Osteoblast (primary cell): ENCODE measurements at places on chromosomes 3 and 15. TPM values are rescaled to one million over a fixed set of nuclear protein-coding genes. Genes with fewer than 3 reads are reported as not detected.

- no peak overlapping the region for H3K27ac ChIP-seq
- H3K36me3 ChIP-seq, result no peaks in the 10 kb centered on the region
- H3K4me3 ChIP-seq, result no peak overlapping the region
- H3K27me3 ChIP-seq, result peaks cover 2% of the 10 kb centered on the region
- H3K4me1 ChIP-seq, result no peaks in the 10 kb centered on the region
- peak; percentile 73 for DNase-seq
Observed at GRCh38 chr15:91271565-91272153, 171.6 kb downstream of the SV2B start.

DNA sequence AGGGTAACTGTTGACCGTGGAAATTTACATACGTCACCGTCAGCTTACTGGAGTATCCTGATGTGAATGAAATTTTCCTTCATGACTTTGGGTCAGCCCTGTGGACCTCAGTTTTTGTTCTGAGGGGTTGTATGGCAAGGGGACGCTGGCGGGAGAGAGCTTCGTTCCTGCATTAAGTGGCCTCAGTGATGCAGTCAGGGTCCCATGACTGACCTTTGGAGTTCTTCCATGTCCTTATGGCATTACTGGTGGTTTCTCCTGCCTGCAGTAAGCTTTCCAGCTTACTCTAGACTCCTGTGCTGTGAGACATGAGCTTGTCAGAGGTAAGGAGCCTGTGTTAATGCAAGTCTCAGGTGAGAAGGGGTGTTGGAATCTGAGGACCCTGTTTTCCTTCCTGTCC, 1.8 kb downstream of the CD276 start:
- H3K4me3 ChIP-seq, result peak overlapping the region; percentile 89
- no peaks in the 10 kb centered on the region for H3K27me3 ChIP-seq
- peaks cover 64% of the 10 kb centered on the region for H3K4me1 ChIP-seq

The SCN5A gene
- total RNA-seq, result under 0.01 TPM in 1 of 2 replicates, not detected in the other

The GP5 gene
- 0.29 and 0.36 TPM in 2 replicates for total RNA-seq

The OR5K4 gene
- total RNA-seq, result not detected in 2 replicates

- DNase-seq, result no peak
- no peak overlapping the region for H3K27ac ChIP-seq
- no peaks in the 10 kb centered on the region for H3K4me1 ChIP-seq
Observed at GRCh38 chr3:127324076-127324475, 36.2 kb upstream of the PRR20G start.

The OR5K3 gene
- not detected in 2 replicates for total RNA-seq

DNA sequence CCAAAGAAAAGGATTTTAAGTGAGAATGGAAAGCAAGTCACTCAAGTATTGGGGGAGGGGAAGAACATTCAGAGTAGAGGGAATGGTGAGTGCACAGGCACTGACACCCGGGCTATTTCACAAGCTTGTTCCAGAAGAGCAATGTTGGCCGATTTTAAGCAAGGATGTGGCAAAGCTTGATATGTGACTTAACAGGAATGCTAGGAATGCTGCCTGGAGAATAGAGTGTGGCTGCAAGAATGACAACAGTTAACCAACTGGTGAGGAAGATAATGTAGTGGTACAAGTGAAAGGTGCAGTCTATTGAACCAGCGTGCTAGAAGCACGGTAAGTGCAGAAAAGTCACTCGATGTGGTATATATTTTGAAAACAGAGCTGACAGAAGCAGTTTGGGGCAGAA, 6.2 kb upstream of the CCDC80 start:
- H3K4me1 ChIP-seq, result peaks cover 76% of the 10 kb centered on the region
- no peaks in the 10 kb centered on the region for H3K36me3 ChIP-seq
- peak overlapping the region; percentile 67 for H3K27ac ChIP-seq
- peak; percentile 60 for DNase-seq

- H3K36me3 ChIP-seq, result no peaks in the 10 kb centered on the region
- H3K27ac ChIP-seq, result no peak overlapping the region
- no peak overlapping the region for H3K4me3 ChIP-seq
Observed at GRCh38 chr3:190504354-190505125, 9.3 kb upstream of the IL1RAP start.

The IL16 gene
- total RNA-seq, result 6.5 and 7.1 TPM in 2 replicates

- no peak overlapping the region for H3K4me3 ChIP-seq
- peaks cover under 1% of the 10 kb centered on the region for H3K4me1 ChIP-seq
- H3K27me3 ChIP-seq, result no peaks in the 10 kb centered on the region
- H3K36me3 ChIP-seq, result no peaks in the 10 kb centered on the region
- no peak for DNase-seq
Observed at GRCh38 chr3:179961703-179962078, 75.0 kb downstream of the PEX5L start.

DNA sequence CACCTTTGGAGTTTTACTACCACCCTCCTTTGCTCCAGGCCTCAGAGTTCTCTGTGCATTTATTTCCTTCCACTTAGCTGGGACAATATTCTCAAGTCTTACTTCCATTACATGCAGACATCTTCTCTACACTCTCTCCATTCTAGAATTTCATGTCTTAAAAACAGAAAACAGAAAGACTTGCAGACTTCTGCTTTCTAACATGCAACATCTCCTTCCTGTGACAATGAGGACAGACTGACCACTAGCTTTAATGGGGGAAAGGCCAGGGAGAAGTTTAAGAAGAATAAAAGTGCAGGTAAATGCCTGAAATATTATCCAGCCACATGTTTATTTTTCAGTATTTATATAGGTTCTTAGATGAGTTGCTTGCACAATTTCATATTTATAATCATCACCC, 17.1 kb upstream of the CSTA start:
- DNase-seq, result no peak
- H3K27ac ChIP-seq, result no peak overlapping the region
- H3K36me3 ChIP-seq, result no peaks in the 10 kb centered on the region
- no peaks in the 10 kb centered on the region for H3K4me1 ChIP-seq
- peaks cover 6% of the 10 kb centered on the region for H3K27me3 ChIP-seq

The CIP2A gene
- total RNA-seq, result 6.9 and 8.3 TPM in 2 replicates

The HYAL1 gene
- total RNA-seq, result under 0.01 and 0.59 TPM in 2 replicates

DNA sequence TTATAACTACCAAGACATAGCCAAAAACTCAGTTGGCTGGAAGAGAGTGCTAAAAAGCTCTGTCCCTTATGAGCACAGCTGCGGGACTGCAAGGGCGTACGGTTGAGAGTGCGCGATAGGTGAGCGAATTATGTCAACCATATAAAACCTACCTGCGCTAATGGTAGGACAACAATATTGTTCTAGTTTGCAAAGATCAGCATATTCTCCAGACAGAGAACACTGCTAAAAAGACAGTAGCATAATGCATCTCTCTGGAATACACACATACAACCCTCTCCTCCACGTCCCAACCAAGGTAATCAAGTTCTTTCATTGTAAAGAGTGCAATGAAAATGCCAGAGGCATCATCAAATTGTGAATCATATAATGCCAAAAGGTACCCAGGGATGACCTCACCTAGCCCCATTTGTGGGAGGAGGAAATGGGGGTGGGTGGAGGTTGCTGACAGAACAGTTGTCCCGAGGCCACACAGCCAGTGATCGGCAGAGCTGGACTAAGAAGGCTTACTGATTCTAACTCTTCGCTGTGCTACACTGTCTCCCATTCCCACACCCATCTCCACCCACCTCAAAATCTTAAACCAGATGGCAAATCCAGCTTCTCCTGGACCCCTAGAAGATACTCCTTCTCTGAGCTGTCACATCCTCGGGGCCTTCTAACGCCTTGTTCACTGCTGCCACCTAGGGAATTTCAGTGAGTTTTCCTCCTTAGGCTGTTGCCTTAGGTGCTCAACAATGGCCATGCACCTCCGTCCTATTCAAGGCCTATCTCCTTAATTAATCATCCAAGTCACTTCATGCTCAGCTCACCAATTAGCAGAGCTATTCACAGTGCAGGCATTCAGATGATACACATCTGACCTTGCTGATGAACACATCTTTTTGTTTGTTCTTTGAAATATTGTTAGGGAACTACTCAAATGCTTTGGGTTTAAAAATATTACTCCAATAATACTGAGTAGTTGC, 60.7 kb downstream of the RPL22L1 start:
- H3K27ac ChIP-seq, result peak overlapping the region; percentile 51
- H3K27me3 ChIP-seq, result no peaks in the 10 kb centered on the region
- DNase-seq, result peak; percentile 56
- peaks cover 31% of the 10 kb centered on the region for H3K4me1 ChIP-seq
- H3K4me3 ChIP-seq, result no peak overlapping the region

The ST6GAL1 gene
- 8.0 and 9.1 TPM in 2 replicates for total RNA-seq

- H3K4me1 ChIP-seq, result no peaks in the 10 kb centered on the region
- H3K27ac ChIP-seq, result no peak overlapping the region
- no peak overlapping the region for H3K4me3 ChIP-seq
- no peaks in the 10 kb centered on the region for H3K36me3 ChIP-seq
Observed at GRCh38 chr3:20316238-20316637, 130.2 kb upstream of the SGO1 start.

- no peaks in the 10 kb centered on the region for H3K4me1 ChIP-seq
- no peak overlapping the region for H3K4me3 ChIP-seq
- DNase-seq, result no peak
- H3K36me3 ChIP-seq, result no peaks in the 10 kb centered on the region
- H3K27me3 ChIP-seq, result peaks cover 3% of the 10 kb centered on the region
- H3K27ac ChIP-seq, result no peak overlapping the region
Observed at GRCh38 chr3:127207727-127208482, 15.0 kb downstream of the PRR23E start.

GRCh38 chr3:54856271-54856670, 71.6 kb downstream of the LRTM1 start:
- H3K27ac ChIP-seq, result no peak overlapping the region
- no peak for DNase-seq
- peaks cover 16% of the 10 kb centered on the region for H3K4me1 ChIP-seq
- no peaks in the 10 kb centered on the region for H3K27me3 ChIP-seq
- no peak overlapping the region for H3K4me3 ChIP-seq
- no peaks in the 10 kb centered on the region for H3K36me3 ChIP-seq
